ENCODE measurements at places on chromosomes 12 and 14.
A peak's percentile ranks its signal among the peaks of the same experiment; 100 is the strongest.

- no peak for DNase-seq
These were observed 135.2 kb upstream of the RFLNA start for GRCh38 chr12:124159655-124160054.

DNA sequence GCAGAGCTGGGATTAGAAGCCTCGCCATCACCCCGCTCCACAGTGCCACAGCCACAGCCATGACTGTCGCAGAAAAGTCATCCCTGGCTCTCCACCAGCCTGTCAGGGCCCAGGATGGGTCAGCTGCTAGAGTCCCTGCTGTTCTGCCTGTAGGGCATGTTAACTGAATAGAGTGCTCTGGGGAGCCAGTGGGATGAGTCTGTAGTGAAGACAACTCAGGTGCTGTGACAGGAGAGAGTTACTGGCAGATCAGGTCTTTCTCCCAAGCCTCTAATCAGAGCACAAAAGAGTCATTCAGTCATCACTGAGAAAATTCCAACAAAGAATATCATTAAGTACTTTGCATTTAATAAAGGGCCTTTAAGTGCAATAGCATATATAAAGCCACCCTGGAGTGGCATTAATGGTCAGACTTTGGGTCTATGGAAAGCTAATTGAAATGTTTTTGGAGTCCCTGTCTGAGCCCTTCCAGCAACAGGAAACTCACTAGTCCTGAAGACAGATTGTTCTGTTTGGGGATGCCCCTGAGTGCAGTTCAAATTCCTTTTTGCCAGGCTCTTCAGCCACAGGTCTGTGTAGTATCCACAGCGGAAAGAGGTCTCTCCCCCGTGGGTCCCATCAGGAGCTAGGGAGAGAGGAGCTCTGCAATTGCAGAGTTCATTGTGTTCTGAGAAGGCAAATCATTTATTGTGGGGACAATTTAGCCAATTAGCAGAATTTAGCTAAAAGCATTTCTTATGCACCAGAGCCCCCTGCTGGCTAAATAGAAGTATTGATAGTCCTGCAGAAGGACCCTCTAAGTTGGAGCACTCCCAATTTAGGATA lies 45.2 kb upstream of the C14orf132 start:
- peak; percentile 39 for DNase-seq

DNA sequence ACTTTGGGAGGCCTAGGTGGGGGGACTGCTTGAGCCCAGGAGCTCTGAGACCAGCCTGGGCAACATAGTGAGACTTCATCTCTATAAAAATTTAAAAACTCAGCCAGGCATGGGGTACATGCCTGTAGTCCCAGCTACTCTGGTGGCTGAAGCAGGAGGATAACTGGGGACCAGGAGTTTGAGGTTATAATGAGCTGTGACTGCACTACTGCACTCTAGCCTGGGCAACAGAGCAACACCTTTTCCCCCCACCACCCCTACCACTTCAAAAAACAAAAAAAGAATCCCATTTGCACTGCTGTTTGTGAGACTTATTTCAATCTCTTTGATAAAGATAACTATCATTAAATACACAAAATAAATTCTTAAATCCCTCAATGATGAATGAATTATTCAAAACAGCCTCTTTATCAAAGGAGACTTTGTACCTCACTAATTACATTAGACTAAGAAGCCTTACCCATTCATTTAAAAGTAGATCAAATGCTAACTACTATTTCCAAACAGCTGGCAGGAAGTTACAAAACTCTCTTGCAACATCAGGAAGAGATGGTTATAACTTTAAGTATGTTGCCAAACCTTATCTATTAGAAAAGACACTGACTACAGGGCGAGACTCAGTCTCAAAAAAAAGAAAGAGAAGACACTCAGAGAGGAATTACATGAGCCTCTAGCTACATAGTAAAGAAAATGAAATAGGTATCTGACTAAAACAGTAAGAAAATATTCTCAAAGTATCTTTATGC lies 14.7 kb downstream of the BLTP3B start:
- peak; percentile 84 for DNase-seq

GRCh38 chr12:107468182-107468581 lies 217.4 kb upstream of the PWP1 start:
- no peak for DNase-seq

DNA sequence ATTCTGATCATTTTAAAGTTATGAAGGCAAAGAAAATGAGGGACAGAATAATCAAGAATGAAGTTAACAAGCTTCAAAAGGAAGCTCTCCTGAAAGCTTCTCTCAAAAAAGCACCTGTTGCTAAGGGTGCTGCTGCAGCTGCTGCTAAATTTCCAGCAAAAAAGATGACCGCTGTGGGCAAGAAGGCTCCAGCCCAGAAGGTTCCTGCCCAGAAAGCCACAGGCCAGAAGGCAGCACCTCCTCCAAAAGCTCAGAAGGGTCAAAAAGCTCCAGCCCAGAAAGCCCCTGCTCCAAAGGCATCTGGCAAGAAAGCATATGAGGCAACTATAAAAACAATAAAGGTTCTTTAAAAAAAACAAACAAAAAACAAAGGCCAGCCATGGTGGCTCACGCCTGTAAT lies 52.7 kb upstream of the NR2C1 start:
- DNase-seq = no peak

- no peak for DNase-seq
These were observed 155.7 kb downstream of the NRXN3 start for GRCh38 chr14:78325911-78326310.

GRCh38 chr14:94305620-94306019 lies 12.6 kb upstream of the SERPINA10 start:
- no peak for DNase-seq

DNA sequence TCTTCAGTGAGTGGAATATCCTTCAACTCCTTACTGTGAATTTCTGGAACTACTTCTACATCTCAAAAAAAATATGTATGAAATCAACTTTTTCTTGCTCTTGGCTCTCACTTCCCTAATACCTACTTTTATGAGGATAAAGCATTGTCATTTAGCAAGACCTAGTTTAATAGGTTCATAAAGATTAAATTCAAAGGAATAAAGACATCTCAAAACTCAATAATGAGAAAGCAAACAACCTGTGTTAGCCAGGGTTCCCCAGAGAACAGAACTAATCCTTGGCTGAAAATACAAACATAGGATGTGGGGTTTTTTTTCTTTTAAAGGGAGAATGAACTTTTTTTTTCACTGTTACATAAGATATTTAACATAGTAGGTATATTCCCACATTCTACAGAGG lies 57.9 kb downstream of the SCFD1 start:
- DNase-seq = no peak

DNA sequence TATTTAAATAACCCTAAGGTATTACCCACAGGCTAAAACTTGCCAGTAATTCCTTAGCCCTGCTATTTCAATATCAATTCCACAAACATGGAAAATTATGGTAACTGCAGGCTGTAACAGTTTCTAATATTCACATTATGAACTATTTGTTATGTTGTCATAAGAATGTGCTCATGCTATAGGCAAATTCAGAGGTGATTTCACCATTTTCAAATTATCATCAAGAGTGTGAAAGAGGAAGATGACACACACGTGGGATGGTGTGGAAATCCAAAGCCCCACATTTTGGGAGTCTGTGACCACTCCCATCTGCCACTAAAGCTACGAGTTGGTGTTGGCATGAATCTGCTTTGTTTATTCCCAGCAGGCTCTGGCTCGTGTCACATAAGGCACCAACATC lies 5.9 kb upstream of the MYO1A start:
- DNase-seq = peak; percentile 61

Measured in suppressor macrophage (primary cell).